Esophagus muscularis mucosa (tissue), 4 donors: ENCODE measurements at places on chromosomes 2 and 18. TPM values are rescaled to one million over a fixed set of nuclear protein-coding genes. Genes with fewer than 3 reads are reported as not detected.

Gene HOXD13
- total RNA-seq, result not detected

Gene MRO
- total RNA-seq, result 0.83 TPM

Gene DLX1
- total RNA-seq, result not detected

Gene THADA
- 18.6 TPM for total RNA-seq

Gene LINC00305
- not detected for total RNA-seq

Gene TBR1
- not detected for total RNA-seq

Gene PLCD4
- total RNA-seq, result 5.8 TPM

Gene PASK
- 1.5 TPM for total RNA-seq

Gene ALLC
- not detected for total RNA-seq

Gene GKN1
- total RNA-seq, result not detected

Gene CREB1
- total RNA-seq, result 39.3 TPM

Gene DNAH6
- 0.13 TPM for total RNA-seq

Gene UGT1A9
- total RNA-seq, result not detected

Gene FRZB
- total RNA-seq, result 15.4 TPM

DNA sequence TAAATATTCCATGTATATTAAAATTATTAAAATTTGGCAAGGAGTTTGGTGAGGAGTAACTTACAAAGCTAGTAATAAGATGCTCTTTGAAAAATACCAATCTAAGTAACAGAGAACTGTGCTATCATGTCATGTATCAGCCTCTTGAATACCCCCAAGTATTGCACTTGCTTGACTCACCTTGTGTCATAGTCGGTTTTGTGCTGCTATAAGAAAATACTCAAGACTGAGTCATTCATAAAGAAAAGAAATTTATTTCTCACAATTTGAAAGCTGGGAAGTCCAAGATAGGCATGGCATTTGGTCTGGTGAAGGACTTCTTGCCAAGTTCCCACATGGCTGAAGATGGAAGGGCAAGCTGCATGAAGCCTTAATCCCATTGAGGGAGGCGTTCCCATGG, 179.2 kb downstream of the MEMO1 start:
- no peaks in the 10 kb centered on the region for H3K4me1 ChIP-seq
- H3K4me3 ChIP-seq, result no peak overlapping the region
- H3K27me3 ChIP-seq, result no peaks in the 10 kb centered on the region
- no peak overlapping the region for H3K27ac ChIP-seq

DNA sequence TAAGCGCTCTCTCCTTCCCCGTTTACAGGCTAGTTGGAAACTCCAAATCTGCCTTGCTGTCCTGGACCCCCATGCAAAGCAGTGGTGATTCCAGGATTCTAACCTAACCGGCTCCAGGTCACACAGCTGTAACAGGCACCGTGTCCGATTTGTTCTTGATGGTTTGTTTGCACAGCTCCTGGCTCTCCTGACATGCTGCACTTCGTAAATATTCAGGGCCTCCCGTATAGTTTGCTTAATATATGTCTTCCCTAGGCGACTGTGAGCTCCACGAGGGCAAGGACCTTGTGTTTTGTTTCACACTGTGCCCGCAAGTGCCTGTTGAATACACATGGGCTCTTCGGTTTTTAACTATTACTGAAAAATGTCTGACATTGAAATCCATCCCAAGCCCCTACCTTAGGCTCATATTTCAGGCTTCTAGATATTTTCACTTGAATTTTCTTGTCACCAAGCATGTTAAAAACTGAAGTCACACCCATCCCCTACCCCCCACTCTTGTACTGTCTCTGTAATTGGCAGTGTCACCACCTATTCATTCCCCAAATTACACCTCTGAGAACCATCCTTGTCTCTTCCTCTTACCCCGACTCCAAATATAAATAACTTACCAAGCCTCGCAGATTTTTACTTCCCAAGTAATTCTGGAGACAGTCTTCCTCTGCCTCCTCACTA, 1.0 kb upstream of the PUM2 start:
- peak; percentile 92 for DNase-seq
- peak overlapping the region; percentile 94 for H3K27ac ChIP-seq
- no peaks in the 10 kb centered on the region for H3K36me3 ChIP-seq
- peaks cover 47% of the 10 kb centered on the region for H3K4me1 ChIP-seq
- no peaks in the 10 kb centered on the region for H3K27me3 ChIP-seq

- no peak for DNase-seq
- peaks cover 9% of the 10 kb centered on the region for H3K4me1 ChIP-seq
- H3K36me3 ChIP-seq, result no peaks in the 10 kb centered on the region
- H3K27me3 ChIP-seq, result no peaks in the 10 kb centered on the region
These were observed 551.1 kb downstream of the TNS1 start for GRCh38 chr2:217451666-217452065.

- DNase-seq, result no peak
- no peak overlapping the region for H3K27ac ChIP-seq
- H3K36me3 ChIP-seq, result no peaks in the 10 kb centered on the region
- no peaks in the 10 kb centered on the region for H3K27me3 ChIP-seq
These were observed 712.5 kb upstream of the LRATD1 start for GRCh38 chr2:13919981-13920382.

GRCh38 chr2:127185705-127186104, 34.4 kb downstream of the CYP27C1 start:
- H3K4me1 ChIP-seq, result no peaks in the 10 kb centered on the region
- no peak overlapping the region for H3K4me3 ChIP-seq
- DNase-seq, result no peak
- no peak overlapping the region for H3K27ac ChIP-seq
- no peaks in the 10 kb centered on the region for H3K36me3 ChIP-seq
- no peaks in the 10 kb centered on the region for H3K27me3 ChIP-seq

DNA sequence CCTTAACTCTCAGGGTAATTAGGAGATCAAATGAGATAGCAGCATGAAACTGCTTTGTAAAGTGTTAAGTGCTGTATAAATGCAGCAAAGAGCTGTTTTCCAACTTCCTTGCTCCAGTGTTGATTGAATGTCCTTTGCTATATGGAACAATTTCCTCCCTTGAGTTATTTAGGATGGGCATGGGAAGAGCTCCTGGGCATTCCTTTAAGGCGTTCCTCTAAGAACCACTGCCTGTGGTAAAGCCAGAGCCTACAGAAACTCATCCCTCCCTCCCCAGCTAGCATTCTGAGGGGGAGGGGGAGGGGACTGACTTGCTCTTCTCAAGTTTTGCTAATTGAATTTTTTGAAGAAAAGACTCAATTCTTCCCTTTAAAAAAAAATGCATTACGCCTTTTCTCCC, 1.4 kb downstream of the AKAIN1 start:
- peaks cover 27% of the 10 kb centered on the region for H3K27me3 ChIP-seq
- no peak overlapping the region for H3K4me3 ChIP-seq
- no peaks in the 10 kb centered on the region for H3K36me3 ChIP-seq
- H3K4me1 ChIP-seq, result peaks cover 11% of the 10 kb centered on the region
- no peak for DNase-seq
- H3K27ac ChIP-seq, result no peak overlapping the region

- no peak for DNase-seq
- H3K36me3 ChIP-seq, result no peaks in the 10 kb centered on the region
- no peaks in the 10 kb centered on the region for H3K27me3 ChIP-seq
- H3K4me3 ChIP-seq, result no peak overlapping the region
- no peaks in the 10 kb centered on the region for H3K4me1 ChIP-seq
These were observed 20.7 kb downstream of the ST8SIA5 start for GRCh38 chr18:46736135-46736534.

- H3K36me3 ChIP-seq, result no peaks in the 10 kb centered on the region
- H3K27ac ChIP-seq, result no peak overlapping the region
- no peak for DNase-seq
- H3K27me3 ChIP-seq, result no peaks in the 10 kb centered on the region
These were observed 193.1 kb downstream of the RIT2 start for GRCh38 chr18:42922363-42922762.

DNA sequence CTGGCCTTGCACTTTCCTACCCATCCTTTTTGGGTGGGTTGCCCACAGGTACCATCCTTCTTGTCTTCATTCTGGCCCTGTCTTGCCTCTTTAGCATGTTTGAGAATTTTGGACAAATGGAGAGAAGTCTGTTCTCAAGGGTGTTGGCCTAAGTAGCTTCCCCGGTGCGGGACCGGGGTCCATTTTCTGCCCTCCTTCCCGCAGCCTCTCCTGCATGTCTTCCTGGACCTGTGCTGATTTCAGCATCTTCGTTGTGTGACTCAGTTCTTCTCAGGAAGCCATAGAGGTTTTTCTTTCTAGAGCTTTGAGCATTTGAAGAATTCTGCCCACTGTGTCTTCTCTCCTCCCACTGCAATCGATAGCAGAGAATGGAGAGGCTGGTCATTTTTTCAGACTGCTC, 172.7 kb downstream of the SH3RF3 start:
- H3K4me3 ChIP-seq, result no peak overlapping the region
- H3K36me3 ChIP-seq, result no peaks in the 10 kb centered on the region
- peaks cover 17% of the 10 kb centered on the region for H3K4me1 ChIP-seq

DNA sequence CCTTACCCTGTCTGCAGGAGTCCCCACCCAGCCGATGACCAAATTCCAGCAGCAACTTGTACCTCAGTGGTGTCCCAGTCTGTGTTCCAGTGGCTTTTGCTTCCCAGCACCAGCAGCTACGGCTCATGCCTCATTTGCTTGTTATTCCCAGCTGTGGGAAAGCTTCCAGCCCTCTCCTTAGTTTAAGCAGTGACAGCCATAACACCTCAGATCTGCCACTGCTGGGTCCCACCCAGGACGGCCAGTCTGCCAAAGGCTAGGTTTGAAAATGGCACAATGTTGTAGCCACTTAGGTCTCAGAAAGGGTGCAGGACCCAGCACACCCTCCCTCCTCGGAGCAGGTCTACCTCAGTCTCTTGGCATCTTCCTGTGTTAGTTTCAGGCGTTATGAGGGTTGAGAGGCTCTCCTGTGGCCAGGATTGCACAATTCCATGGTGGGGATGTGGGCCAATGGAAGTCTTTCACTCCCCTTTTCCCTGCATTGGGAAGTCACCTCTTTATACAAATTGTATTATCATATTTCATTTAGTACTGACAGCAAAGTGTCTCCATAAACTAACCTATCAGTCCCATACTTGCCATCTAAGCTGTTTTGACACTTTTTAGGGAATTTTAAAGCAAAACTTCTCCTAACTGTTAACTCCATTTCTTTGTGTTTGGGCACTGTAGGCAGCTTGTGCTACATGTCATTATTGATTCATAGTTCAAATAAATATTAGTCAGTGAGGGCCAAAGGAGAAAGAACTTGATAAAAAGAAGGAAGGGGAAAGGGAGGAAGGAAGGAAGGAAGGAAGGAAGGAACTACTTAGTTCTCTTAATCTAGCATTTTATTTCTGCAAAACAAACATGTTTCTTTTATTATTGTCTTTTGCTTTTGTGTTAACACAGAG, 62.9 kb upstream of the FAM110C start:
- no peak for DNase-seq
- no peak overlapping the region for H3K4me3 ChIP-seq
- H3K36me3 ChIP-seq, result no peaks in the 10 kb centered on the region
- no peaks in the 10 kb centered on the region for H3K27me3 ChIP-seq

DNA sequence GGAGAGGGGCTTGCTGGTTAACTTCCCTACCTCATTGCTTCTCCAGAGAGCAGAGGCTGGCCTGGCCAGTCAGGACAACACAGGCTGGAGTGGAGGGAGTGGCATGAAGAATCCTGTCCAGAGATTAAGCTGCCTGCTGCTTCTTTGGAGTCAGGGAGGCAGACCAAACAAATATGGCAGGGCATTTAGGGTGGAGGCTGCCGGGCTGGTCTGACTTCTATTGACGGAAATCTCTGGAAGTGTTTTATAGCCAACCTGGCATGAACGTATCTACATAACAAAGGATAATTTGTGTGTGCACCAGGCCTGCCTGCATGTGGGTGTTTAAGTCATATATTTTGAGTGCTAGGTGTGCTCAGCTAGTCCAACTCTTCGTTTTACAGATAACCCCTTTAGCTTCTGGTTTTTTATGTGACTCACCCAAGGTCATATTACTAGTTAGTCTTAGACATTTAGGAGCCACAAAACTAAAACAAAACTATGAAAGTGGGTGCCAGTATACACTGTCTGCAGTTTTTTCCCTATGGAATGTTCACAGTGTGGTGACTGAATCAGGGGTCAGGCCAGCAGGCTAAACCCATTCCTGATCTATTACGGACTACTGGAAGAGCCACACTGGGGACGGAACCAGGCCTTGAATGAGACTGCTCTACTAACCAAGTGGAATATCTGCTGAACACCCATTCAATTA, 5.5 kb downstream of the NPC1 start:
- no peak overlapping the region for H3K27ac ChIP-seq
- H3K4me3 ChIP-seq, result no peak overlapping the region
- no peaks in the 10 kb centered on the region for H3K27me3 ChIP-seq
- DNase-seq, result no peak

GRCh38 chr2:182733572-182733971, 17.5 kb downstream of the DNAJC10 start:
- no peak for DNase-seq
- no peaks in the 10 kb centered on the region for H3K4me1 ChIP-seq
- H3K27me3 ChIP-seq, result no peaks in the 10 kb centered on the region
- H3K27ac ChIP-seq, result no peak overlapping the region

DNA sequence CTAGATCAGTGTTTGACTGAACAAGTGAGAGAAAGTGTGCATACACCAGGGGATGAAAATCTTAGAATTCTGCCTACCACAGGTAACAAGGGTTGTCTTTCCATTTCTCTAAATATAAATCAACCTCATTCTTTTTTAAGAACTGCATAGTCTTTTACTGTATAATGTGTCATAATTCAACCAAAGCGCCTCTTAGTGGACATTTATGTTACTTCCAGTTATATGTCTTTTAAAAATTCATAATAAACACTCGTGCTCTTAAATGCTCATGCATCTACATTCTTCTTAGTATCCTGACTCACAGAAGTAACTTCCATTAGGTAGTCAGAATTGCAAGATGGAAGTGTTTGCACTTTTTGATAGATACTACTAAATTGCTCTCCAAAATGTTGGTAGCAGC, 76.2 kb downstream of the CHRNA1 start:
- DNase-seq, result no peak
- H3K4me1 ChIP-seq, result peaks cover 6% of the 10 kb centered on the region
- H3K36me3 ChIP-seq, result no peaks in the 10 kb centered on the region
- H3K4me3 ChIP-seq, result no peak overlapping the region

GRCh38 chr2:210593166-210593565, 36.8 kb downstream of the CPS1 start:
- no peaks in the 10 kb centered on the region for H3K27me3 ChIP-seq
- H3K36me3 ChIP-seq, result no peaks in the 10 kb centered on the region
- H3K27ac ChIP-seq, result no peak overlapping the region
- no peak for DNase-seq
- H3K4me3 ChIP-seq, result no peak overlapping the region

DNA sequence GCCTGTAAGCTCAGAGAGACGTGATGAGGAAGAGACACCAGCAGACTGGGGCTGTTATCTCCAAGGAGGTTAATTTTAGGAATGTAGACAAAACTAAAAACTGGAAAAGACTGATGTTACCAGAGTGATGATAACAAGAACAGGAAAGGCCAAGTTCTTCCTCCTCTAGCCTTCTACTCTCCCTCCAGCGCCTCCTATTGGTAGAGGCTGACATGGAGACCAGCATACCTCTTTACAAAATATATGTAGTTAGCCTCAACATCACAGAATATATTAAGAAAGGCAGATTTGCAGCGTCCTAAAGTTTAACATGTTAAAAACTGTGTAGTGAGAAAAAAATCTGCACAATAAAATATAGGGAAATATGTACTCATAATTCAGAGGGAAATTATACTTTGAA, 66.0 kb downstream of the TCF4 start:
- no peak overlapping the region for H3K27ac ChIP-seq
- peaks cover 4% of the 10 kb centered on the region for H3K4me1 ChIP-seq
- no peaks in the 10 kb centered on the region for H3K27me3 ChIP-seq
- no peaks in the 10 kb centered on the region for H3K36me3 ChIP-seq
- DNase-seq, result no peak
